ENCODE measurements at places on chromosomes 12 and 14.

DNA sequence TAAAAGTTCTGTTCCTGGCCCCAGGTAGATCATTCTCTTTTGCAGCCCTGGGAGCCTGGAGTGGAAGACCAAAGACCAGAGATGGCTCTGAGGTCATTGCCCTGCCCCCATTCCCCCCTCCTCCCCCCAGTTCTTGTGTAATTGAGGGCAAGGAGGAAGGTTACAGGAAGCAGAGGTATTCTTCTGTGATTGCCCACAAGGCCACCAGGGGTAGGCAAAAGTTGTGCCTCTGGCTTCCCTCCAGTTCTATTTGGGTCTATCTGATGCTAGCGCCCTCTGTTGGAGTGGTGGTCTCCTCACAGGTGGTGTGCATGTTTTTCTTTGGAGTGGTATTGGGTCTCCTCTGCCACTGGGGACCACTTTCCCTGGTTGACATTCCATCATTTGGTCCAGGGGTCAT is 41.2 kb upstream of the CRY1 start:
- peak; percentile 6 for DNase-seq

GRCh38 chr14:21802441-21802840 is 128.8 kb upstream of the OR4E1 start:
- no peak for DNase-seq

DNA sequence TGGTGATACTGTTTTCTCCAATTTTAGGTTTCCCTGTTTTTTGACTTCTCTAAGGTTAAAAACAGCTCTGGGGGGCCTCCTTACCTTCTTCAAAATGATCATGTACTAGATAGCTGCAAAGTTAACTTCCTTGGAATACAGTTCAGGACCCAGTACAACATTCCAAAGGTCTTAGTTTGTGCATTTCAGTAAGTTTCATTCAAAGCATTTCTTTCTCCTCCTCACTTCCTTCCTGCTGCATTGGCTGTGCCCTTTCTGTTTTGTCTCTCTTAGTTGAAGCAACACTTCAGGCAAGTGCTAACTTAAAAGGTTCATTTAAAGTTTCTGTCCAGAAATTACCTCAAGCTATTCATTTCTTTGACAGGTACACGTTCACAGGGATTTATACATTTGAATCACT is 95.7 kb downstream of the SCN8A start:
- no peak for DNase-seq

DNA sequence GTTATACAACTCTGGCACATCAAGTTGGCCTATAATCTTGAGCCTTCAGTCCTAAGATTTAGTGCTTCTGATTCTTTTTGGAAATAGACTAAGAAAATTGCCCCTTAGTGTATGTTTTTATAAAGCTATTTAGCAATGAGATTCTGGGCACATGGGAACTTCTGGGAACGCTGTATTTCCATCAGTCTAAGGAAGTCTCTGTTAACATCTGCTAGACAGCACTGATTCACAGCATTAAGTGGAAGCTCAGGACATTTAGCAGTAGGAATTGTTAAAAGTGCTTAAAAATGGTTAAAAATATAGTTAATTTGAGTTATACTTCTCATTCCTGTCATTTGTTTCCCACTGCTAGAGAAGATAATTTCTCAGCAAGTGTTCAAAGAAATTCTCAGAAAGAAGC is 579.1 kb downstream of the SLC16A7 start:
- DNase-seq: no peak

GRCh38 chr12:127980585-127980984 is 286.4 kb upstream of the TMEM132C start:
- DNase-seq: no peak

DNA sequence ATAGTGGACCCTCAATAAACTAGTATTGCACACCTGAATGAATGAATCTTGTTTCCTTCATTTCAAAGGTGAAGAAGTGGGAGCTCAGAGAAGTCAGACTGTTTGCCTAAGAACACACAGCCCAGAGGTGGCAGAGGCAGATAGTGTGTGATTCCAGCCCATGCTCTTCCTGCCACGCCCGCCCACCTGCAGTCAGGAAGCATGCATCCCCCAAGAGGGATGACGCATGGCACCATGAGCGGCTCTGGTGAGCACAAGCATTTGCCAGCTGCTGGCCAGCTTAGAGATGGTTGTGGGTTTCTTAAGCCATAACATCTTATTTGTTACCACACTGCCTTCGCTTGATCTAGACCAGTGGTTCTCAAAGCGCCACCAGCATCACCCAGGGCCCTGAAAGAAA is 133.8 kb downstream of the RIMBP2 start:
- no peak for DNase-seq

DNA sequence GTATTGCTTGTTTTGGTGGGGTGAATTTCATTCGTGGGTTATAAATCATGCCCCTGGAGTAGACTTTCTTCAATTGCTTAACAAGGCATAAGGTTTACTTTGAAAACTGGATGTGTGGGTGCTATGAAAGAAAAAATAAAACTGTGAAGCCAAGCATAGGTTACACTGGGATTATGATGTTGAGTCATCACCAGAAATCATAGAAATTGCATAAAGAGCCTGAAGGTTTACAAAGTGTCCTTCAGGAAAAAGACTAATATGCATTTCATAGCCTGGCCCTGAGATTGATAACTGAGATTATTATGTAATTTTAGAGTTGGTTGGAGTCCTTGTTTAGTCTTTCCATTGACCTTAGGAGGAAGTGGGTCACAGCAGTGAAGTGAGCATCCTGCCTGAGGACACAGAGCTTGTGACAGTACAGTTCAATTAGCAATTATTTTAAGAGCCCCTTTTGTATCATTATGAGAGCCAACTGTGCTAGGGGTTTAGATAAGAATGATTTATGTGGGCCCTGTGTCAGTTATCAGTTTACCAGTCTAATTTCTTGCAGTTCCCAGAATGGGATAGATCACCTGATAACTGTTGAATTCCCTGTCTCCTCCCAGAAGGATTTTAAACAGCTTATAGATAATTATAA is 13.6 kb downstream of the LRRK2 start:
- DNase-seq: no peak

GRCh38 chr12:85659754-85660530 is 176.3 kb downstream of the RASSF9 start:
- DNase-seq: no peak

DNA sequence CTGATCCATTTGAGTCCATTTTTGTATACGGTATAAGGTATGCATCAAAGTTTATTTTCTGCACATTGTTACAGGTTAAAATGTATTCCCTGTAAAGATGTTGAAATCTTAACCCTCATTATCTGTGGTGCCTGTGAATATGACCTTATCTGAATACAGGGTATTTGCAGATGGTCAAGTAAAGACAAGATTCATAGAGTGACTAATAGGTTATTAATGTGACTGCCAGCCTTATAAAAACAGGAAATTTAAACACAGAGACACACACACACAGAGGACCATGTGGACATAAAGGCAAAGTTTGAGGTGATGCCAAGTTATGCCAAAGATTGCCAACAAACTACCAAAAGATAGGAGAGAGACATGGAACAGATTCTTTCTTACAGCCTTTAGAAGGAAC is 347.2 kb upstream of the DCN start:
- DNase-seq: no peak

DNA sequence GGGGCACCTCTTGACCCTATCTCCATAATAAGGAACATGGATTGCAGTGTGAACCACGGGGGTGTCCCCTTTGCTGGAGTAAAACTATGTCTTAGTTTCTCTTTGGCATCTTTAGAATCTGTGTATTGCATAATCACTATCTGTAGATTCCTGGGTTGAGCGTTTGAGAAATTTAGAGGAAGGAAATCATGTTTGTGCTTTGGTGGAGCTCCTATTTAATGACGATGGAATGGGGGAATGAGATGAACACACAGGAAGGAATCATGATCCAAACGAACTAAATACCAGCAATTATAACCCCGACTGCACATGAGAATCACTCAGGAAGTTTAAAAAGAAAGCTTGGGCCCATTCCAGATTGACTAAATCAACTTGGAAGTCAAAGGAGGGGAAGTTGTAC is 1.3 kb upstream of the MYG1 start:
- DNase-seq: no peak

DNA sequence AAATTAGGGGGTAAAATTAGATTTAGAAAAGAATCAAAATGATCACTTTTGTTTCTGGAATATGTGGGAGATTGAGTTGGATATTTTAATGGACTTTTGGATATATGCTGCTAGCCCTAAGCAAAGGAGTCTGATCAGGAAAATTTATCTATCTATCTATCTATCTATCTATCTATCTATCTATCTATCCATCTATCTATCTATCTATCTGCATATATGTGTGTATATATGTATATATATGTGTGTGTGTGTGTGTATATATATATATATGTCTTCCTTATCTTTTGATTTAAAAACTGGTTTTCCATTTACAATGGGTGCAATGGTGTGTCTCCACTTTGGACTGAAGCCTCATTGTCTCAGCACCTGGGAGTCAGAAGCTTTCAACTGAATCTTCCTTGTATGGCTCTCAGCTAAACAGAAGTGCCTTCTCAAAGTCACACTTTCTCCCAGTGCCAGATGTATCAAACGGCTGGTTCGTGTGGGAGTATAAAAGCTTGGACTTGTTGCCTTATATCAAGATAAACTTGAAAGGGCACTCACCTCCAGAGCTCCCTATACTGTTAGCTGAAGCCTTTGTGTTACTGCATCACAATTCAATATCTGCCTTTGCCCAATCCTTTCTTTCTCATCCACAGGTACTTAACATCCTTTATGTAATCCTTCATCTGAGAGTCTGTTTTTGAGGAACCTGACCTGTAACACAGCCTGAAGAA is 31.6 kb upstream of the CD69 start:
- no peak for DNase-seq

DNA sequence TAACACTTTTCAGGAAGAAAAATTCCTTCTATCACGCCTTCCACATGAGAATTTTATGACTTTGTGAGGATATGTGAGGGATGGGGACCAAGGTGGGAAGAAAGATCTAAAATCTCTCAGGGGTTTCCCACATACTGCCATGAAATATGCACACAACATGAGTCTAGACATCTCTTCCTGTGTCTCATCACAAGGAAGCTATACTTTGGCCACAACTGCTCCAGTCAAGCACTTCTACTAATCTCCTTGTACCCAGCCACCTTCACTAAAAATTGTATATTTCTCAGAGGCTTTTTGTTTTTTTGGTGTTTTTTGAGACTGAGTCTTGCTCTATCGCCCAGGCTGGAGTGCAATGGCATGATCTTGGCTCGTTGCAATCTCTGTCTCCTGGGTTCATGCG is 3.2 kb downstream of the OSBPL8 start:
- peak; percentile 53 for DNase-seq

DNA sequence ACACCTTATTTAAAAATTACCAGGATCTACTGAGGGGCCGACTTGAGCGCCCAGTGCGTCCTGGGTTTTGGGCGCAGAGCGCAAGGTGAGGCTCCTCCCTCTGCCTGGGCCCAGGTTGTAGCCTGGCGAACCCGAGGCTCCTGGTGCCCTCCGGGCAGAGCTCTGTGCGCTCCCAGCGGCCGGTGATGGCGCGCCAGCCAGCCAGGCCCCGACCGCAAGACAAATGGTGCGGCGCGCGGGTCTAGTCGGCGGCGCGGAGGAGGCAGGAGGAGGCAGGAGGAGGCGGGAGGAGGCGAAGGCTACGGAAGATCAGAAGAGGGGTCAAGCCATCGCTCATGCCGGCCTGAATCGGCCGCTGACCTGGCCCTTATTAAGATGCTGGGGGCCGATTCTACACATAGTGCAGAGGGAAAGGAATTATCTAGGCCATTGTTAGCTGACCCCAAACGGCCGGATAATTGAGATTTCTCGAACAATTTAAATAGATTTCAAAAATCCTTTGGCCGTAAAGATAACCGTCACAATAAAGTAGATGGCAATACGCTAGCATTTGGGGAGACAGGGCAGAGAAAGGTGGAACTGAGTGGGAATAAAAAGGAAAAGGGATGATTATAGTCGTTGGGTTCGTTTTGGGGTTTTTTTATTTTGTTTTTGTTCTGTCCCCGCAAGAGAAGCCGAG is 2.8 kb downstream of the TBX5 start:
- DNase-seq: no peak

GRCh38 chr12:43795716-43796280 is 10.3 kb downstream of the TWF1 start:
- DNase-seq: no peak

- no peak for DNase-seq
These were observed 589.0 kb upstream of the SEL1L start for GRCh38 chr14:82122655-82123054.

GRCh38 chr14:65487783-65488494 is 75.4 kb downstream of the FUT8 start:
- no peak for DNase-seq

- no peak for DNase-seq
These were observed 20.7 kb downstream of the AHNAK2 start for GRCh38 chr14:104957146-104958113.

GRCh38 chr12:6821591-6822425 is at the start of gene GPR162:
Gene GPR162, plus strand, starts transcription at chr12:6821821. Its CDS starts 2,078 bp downstream, at chr12:6823899.
- no peak for DNase-seq

GRCh38 chr14:76833011-76833410 is 6.8 kb downstream of the LRRC74A start:
- no peak for DNase-seq

DNA sequence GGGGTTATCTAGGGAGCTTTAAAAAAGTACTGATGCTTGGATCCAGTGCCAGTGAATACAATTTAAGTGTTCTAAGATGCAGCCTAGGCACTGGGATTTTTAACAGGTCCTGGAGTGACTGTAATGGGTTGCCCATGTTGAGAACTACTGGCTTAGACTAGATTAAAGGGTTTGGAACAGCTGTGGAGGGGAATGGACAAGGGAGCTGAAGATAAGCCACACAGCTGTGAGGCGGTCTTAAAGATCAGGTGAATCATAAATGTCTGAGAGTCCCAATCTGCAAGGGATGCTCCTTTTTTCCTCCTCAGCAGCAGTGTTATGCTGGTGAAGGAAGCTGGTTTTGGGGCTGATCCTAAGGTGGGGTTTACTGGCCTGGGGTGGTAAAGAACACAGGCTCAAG is 35.5 kb upstream of the FRMD6 start:
- DNase-seq: no peak

GRCh38 chr14:22797017-22797917 is 18.0 kb downstream of the SLC7A7 start:
- DNase-seq: no peak

- peak; percentile 28 for DNase-seq
These were observed 4.1 kb upstream of the DYNC1H1 start for GRCh38 chr14:101960225-101960624.

GRCh38 chr12:26469421-26470180 is 274.2 kb downstream of the SSPN start:
- DNase-seq: no peak

- no peak for DNase-seq
These were observed 14.4 kb downstream of the RASSF9 start for GRCh38 chr12:85821759-85822158.

- DNase-seq: no peak
These were observed 29.6 kb downstream of the ZFHX2 start for GRCh38 chr14:23521785-23522640.

DNA sequence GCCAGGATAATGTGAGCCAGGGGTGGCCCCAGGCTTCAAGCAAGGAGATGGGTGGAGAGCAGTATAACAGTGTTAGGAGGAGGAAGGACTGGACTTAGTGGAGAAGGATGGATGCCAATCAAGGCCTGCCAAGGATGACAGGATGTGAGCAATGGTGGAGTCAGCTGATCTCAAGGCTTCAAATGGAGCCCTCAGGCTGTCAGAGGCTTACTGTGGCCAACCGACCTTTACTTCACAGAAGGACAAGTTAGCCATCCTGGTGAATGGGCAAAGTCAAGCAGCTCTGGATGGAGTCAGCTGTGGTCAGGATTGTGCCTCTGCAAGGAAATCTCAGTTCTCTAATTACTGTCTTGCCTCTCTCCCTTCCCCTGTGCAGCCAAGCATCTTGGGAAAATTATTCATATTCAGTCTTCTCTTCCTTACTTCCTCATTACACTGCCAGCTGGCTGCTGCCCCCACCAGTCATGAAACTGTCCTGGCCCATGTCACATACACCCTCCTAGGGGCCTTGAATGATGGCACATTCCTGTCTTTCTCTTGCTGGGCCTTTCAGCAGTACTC is 7.6 kb upstream of the STAT6 start:
- no peak for DNase-seq
